EL (cell line): ENCODE measurements at places on chromosomes 12 and 14.

- DNase-seq = no peak
Measured at GRCh38 chr12:52043386-52044212, 7.6 kb upstream of the NR4A1 start.

GRCh38 chr12:125981610-125982253 is 916.5 kb downstream of the AACS start:
- no peak for DNase-seq

DNA sequence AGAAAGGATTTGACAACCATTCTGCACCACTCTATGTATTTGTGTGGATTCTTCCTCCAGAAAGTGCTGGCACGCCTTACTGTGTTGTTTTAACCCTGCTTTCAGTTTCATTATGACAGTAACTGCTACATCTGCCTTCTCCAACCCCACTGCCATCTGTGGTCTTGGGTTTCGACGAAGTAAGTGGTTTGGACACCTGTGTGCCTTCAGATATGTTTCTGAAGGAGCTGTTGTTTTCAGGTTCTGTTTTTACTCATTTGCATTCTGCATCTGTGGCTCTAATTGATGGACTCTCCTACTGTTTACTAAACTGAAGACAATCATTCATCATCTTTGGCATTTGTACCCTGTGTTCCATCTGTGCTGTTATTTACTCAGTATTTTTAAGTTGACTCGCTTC is 4.1 kb downstream of the TSHR start:
- DNase-seq = peak; percentile 3

DNA sequence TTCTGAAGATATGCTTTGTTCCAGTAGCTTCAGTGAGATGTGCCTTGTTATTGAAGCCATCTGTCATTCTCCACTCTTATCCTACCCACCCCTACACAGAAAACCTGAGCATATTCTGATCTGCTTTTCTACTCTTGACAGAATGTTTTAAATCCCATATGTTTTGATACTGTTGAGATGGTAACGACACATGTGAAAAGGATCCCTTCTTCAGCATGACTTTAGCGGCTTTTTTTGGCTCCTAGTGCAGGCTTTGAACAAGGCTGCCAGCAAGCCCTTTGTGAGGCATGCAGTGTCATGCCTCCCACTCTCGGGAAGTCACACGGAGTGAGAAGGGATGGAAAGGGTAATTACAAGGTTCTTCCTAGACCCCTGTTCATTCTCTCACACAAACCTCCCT is 228.8 kb upstream of the RGS6 start:
- DNase-seq = no peak

- DNase-seq = peak; percentile 25
Measured at GRCh38 chr12:110639336-110640141, 25.6 kb downstream of the TCTN1 start.

DNA sequence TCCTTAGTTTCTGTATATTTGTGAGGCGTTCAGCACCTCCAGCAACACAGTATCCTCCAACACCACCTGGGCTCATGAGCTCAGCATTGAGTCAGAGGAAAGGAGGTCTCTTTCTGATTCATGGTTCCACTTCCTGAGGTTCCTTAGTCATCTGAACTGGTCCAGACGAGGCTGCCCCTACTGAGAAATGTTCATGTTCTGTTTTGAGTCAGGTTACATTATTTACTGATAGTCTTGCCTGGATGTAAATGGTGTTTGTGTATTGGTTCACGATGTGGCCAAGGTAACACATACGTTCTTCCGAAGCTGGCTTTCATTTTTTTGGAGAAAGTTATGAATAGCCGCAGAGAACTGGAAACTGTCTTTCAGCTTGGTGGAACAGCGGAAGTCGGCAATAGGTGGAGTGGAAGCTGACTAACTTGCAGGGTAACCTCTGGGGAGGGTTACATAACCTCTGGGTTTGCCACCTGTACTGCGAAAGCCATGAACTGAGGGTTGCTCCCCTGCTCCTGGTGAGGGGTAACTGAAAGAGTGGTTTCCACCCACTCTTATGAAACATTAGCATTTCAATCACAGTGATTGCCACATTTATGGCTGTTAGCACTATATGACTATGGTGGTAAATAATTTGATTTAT is 42.2 kb upstream of the MANSC4 start:
- DNase-seq = peak; percentile 82

- DNase-seq = no peak
Measured at GRCh38 chr12:51836827-51837173, 11.7 kb downstream of the FIGNL2 start.

DNA sequence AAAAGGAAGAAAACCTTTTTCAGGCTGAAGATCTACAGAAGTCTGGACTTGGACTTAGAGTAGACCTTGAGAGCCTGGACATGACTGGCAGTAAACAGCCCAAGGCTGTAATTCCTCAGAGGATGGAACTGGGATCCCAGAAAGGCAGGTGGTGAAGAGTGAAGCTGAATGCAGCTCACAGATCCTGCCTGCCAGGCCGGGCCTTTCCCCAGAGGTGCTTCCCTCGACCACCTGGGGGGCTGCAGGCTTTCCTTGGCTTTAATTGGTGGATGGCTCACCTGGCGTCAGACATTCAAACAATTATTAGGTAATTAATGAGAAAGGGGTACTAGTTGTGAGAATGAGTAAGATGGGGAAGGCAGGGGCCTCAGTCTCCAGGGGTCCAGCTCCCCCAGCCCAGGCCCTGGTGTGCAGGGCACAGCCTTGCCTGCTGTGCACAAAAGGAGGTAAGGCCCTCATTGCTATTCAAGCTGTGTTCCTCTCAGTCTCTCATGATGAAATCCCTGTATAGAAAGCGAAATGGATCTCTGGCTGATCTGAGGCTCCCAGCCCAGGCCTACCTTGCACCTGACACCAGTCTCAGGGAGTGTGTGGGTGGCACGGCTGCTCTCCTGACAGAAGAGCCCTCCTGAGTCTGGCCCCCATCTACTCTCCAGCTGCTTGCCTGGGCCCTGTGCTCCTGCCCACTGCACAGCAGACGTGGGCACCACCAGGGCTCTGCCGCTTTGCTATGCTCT is 63.0 kb upstream of the TCL1A start:
- no peak for DNase-seq

- no peak for DNase-seq
Measured at GRCh38 chr14:69364378-69364777, 33.7 kb downstream of the ERH start.

DNA sequence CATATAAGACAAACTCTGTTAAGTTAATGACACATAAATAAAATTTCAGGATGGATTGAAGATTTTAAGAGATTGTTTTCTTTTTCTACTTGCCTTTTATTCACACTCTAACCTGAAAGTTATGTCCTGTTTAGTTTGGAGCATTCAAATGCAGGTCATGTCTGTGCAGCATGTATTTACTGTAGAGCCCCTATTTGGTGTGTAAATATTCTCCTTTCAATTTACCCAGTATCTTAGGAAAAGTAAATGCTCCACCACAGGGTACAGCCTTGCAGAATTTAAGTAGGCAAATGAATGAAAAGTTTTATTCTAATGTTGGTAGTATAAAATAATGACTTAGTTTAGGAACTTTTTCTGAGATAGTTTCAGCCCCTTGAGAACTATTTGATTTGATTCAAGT is 6.2 kb upstream of the DCN start:
- no peak for DNase-seq

- DNase-seq = no peak
Measured at GRCh38 chr14:69900603-69901002, 21.4 kb downstream of the SMOC1 start.
